Suppressor macrophage treated with lipopolysaccharide for 1 hour (primary cell): ENCODE measurements at places on chromosomes 7 and 10.

DNA sequence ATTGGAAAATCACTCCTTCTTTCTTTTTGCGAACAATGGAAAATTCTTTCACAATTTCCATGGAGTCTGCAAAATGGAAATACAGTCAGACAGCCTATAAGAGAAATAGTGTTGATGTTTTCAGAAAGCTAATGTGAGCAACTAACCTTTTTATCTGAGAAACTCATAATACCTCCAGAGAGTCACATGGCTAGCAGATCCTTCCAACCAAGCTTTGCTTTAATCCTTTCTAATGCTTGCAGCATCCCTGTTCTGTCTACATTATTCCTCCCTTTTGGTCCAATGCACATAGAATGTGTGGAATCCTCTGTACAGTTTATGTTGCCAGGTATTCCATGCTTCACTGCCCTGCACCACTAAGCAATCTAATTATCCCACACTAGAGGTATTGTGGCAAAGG lies 717.5 kb upstream of the LRRN3 start:
- DNase-seq: no peak

DNA sequence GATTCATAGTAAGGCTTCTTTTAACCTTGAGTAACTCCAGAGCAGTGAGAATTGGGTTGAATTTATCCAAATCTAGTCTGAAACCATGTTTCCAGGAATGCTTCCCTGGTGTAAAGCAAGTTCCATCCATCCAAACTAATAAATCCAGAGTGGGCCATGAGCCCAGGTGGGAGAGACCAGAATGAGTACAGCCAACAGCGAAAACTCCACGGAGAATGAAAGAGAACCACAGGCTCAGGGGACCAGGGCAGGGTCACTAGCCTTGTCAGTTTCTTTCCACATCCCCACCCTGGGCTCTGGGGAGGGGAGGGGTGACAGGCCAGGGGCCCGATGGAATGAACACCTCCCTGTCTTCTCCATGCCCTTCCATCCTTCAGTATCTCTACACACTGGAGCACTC lies 180.1 kb downstream of the NEURL1 start:
- DNase-seq: no peak

- no peak for DNase-seq
Measured at GRCh38 chr7:110854166-110854565, 236.8 kb upstream of the LRRN3 start.

- DNase-seq: no peak
Measured at GRCh38 chr10:109913306-109913892, 9.9 kb downstream of the XPNPEP1 start.

GRCh38 chr7:45680776-45681175 lies 106.6 kb downstream of the ADCY1 start:
- no peak for DNase-seq

- DNase-seq: peak; percentile 60
Measured at GRCh38 chr10:22742678-22743077, 28.3 kb upstream of the PIP4K2A start.

GRCh38 chr10:121339114-121339513 lies 259.1 kb downstream of the FGFR2 start:
- no peak for DNase-seq

- no peak for DNase-seq
Measured at GRCh38 chr10:78692071-78692470, 376.7 kb upstream of the ZMIZ1 start.

GRCh38 chr10:96261930-96262329 lies 9.4 kb downstream of the BLNK start:
- no peak for DNase-seq

- DNase-seq: no peak
Measured at GRCh38 chr7:102455596-102455995, 9.1 kb downstream of the ALKBH4 start.

- no peak for DNase-seq
Measured at GRCh38 chr7:142250705-142251104, 7.2 kb downstream of the PRSS58 start.

- no peak for DNase-seq
Measured at GRCh38 chr7:142439739-142440138, 181.9 kb upstream of the PRSS58 start.

DNA sequence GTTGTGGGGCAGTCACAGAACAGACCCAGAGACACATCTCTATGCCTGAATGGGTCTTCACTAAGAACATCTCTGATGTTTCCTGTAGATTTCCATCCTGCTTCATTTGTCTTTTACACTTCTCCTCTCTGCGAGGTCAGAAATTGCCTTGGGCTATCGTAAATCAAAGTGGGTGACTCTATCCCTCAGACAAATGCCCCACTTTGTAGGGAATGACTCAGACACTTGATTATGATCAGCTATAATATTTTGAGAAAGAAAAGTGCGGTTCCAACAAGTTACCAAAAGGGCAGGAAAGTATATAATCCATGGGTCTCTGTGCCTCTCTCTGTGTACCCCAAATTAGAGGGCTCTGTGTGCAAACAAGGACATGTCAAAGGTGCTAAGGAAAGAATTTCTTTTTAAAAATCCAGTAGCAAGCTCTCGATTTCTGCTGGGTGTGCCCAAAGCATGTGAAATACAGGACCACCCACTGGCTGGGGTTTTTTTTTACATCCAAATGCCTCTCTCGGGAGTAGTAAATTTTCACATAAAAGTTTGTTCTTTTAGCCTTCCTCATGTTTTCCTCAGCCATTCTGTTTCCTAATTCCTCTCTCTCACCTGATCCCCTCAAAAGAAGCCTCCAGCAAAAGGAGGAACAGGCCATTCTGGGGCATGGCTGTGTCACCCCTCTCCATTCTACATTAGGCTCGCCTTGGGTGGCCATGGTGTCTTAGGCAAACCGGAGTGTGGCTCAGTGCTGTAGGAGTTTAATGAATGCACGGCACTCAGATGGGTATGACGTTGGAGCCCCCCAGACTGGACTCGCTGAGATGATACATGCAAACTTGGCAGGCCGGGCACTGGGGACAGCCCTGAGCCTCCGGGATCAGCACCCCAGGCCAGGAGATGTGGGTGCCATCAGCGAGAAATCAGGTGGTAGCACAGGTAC lies 6.3 kb upstream of the OPN4 start:
- DNase-seq: no peak

DNA sequence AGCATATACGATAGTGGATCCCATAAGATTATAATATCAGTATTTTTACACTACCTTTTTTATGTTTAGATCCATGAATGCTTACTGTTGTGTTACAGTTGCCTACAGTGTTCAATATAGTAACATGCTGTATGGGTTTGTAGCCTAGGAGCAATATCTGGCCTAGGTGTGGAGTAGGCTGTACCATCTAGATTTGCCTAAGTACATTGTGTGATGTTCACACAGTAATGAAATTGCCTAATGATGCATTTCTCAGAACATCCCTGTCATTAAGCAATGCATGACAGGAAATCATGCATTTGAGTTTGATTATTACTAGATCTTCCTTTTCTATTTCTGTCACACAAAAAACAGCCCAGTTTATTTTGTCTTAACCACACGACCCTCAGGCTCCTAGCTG lies 14.5 kb downstream of the CBX3 start:
- DNase-seq: no peak

GRCh38 chr10:87092861-87093631 lies 1.6 kb downstream of the GLUD1 start:
- peak; percentile 63 for DNase-seq

DNA sequence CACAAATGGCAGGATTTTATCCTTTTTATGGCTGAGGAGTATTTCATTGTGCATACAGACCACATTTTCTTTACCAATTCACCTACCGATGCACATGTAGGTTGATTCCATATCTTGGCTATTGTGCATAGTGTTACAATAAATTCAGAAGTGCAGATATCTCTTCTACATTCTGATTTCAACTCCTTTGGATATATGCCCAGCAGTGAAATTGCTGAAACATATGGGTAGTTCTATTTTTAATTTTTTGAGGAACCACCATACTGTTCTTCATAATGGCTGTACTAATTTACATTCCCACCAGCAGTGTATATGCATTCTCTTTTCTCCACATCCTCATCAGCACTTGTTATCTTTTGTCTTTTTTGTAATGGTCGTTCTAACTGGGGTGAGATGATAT lies 1290.3 kb downstream of the XPNPEP1 start:
- no peak for DNase-seq

DNA sequence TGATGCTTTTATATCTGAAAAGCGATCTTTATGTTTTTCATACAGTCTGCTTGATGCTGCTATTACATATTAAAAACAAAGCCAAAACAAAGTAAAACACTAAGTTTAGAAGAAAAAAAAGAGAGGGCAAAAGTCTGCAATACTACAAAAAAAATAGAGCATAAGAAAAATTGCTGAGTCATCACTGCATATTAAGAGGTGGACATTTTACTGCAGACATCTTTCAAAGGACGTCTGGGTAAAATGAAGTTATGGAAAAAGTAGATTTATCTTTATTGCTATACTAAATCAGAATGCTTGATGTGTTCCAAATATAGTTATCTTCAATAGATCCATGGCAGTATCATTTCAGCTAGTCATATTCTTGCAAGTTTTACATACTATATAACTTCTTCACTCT lies 172.0 kb downstream of the MAGI2 start:
- no peak for DNase-seq

- DNase-seq: no peak
Measured at GRCh38 chr7:151456276-151456675, 16.3 kb upstream of the CRYGN start.

GRCh38 chr10:93431361-93431760 lies 50.8 kb downstream of the MYOF start:
- DNase-seq: no peak

DNA sequence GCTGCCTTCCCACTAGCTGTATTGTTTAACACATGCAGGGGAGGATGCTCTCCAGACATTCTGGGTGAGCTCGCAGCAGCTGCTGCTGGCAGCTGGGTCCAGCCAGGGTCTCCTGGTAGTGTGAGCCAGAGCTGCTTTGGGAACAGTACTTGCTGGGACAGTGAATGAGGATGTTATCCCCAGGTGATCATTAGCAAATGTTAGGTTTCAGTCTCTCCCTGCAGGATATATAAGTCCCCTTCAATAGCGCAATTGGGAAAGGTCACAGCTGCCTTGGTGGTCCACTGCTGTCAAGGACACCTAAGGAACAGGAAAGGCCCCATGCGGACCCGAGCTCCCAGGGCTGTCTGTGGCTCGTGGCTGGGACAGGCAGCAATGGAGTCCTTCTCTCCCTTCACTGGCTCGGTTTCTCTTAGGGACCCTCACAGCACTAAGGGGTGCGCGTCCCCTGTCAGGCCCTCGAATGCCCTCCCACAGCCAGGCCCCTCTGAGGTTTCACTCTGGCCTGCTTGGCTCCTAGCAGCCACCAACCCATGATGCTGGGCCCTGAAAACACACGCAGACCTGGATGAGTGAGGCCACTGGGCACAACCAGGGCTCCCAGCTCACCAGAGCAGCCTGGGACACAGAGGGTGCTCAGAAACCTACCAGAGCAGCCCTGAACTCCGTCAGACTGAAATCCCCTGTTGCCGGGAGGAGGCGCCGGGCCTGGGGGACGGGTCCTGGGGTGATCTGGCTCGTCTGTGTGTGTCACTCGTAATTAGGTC lies 173.0 kb upstream of the LANCL2 start:
- no peak for DNase-seq

GRCh38 chr7:831596-832166 lies 595 bp upstream of the SUN1 start:
- peak; percentile 51 for DNase-seq

GRCh38 chr7:18262058-18262457 lies 233.5 kb upstream of the HDAC9 start:
- DNase-seq: no peak

DNA sequence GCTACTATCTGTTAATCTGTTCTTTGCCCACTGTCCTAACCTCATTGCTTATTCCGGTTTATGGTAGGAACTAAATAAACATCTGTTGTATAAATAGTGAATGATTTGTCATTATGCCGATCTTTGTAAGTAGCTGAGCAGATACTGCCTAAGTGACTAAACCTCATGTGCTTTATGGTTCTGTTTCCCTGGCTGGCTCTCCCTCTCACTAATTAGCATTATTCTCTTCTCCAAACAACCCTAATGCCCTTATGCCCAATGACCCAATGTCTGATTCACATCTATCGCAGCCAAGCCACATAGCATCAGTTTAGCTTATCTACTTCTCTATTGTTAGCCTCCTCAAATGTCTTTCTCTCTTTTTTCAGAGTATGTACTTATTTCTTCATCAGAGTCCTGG lies 462.3 kb upstream of the POT1 start:
- no peak for DNase-seq

GRCh38 chr10:11469575-11470391 lies 141.7 kb downstream of the USP6NL start:
- DNase-seq: no peak

DNA sequence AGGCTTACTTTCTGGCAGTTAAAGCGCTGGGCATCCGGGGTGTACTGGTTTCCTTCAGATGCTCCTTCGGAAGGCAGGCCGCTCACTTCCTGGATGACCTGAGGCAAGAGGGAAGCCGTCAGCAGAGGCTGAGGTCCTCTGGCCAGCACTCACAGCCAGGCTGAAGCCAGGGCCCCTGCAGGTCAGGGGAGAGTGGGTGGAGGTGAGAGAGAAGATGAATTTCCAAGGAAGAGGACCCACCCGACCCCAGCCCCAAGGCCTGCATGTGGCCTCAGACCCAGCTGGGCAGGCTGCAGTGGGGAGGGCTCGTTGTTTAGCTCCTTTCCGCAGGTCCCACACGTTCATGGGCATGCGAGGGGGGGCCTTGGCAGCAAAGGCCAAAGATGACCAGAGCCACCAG lies 71.3 kb downstream of the VWA2 start:
- no peak for DNase-seq

DNA sequence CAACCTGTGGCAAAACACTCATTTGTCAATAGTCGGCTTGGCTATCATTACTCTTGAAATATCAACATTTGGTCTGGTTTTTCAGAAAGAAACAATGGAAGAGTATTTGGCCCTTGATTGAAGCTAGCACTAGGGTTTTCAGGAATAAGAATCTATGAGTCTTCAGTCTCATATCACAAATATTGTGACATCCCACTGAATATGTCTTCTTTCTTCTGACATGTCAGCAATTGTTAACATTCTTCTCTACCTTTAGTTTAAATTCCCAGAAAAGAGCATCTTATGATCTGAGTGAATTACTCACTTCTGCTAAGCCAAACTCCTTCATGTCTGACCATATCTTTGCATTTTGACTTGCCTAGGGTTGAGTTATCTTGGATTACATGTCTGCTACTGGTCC lies 435.2 kb upstream of the SEMA3D start:
- no peak for DNase-seq

GRCh38 chr10:132977807-132978206 lies 35.4 kb upstream of the CFAP46 start:
- no peak for DNase-seq

DNA sequence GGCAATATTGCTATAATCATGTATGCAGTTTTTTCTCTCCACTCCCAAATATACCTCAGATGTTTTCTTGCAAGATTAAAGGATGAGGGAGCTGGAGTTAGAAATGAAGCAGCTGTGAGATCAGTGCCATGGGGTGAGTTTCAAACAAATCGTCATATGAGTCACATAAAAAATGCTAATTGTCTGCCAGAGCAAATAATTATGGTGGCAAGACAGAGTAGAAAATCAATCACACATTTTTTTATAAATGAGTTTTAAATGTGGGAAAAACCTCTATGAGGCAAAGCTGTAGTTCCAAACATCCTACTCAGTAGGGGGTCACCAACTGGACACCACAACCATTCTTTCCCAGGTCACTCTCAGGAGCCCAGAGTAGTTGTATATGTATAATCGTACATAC lies 55.3 kb downstream of the CH25H start:
- DNase-seq: no peak
